ENCODE measurements at places on chromosomes 1 and 21.

GRCh38 chr21:41593051-41593759 lies 85.2 kb upstream of the TMPRSS2 start:
- no peak for DNase-seq

GRCh38 chr1:173295995-173296394 lies 88.9 kb upstream of the TNFSF4 start:
- no peak for DNase-seq

- no peak for DNase-seq
Observed at GRCh38 chr1:96361961-96362360, 359.6 kb upstream of the PTBP2 start.

DNA sequence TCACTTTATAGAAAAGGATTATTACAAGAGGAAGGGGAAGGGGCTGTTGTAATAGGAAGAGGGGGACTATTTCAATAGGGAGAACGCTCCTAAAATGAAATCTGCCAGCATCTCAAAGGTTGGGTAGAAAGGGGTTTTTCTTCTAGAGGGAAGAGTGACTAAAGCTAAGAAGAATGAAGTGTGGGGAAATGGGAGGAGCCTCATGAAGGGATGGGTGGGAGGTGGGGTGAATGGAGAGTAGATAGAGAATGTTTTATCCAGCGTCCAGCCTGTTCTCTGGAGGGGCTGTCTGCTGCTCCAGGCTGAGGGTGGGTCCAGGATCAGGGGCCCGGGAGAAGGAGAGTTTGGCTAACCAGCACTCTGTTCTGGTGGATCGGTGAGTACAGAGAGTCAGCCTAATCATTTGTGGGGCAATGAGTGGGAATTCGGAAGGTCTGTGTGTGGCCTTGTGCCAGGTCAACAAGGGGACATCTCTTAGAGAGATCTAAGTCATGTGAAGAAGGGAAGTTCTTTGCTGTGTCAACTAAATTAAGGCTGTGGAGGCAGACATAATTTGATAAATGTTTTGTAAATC lies 25.2 kb downstream of the VN1R5 start:
- no peak for DNase-seq

GRCh38 chr21:29616209-29616751 lies 317.6 kb downstream of the BACH1 start:
- peak; percentile 28 for DNase-seq

- no peak for DNase-seq
Observed at GRCh38 chr1:208273386-208274017, 29.3 kb upstream of the PLXNA2 start.

GRCh38 chr1:106836708-106837107 lies 219.8 kb upstream of the PRMT6 start:
- no peak for DNase-seq

GRCh38 chr1:203137324-203137723 lies 9.8 kb downstream of the ADORA1 start:
- no peak for DNase-seq

- peak; percentile 64 for DNase-seq
Observed at GRCh38 chr1:62401034-62401760, 35.7 kb upstream of the USP1 start.

DNA sequence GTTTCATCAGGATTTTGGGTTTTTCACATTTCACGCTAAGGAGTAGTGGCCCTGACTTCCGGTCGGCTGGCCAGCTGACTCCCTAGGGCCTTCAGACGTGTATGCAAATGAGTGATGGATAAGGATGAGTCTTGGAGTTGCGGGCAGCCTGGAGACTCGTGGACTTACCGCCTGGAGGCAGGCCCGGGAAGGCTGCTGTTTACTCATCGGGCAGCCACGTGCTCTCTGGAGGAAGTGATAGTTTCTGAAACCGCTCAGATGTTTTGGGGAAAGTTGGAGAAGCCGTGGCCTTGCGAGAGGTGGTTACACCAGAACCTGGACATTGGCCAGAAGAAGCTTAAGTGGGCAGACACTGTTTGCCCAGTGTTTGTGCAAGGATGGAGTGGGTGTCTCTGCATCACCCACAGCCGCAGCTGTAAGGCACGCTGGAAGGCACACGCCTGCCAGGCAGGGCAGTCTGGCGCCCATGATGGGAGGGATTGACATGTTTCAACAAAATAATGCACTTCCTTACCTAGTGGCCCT lies 23.1 kb upstream of the TNFRSF1B start:
- DNase-seq = no peak

DNA sequence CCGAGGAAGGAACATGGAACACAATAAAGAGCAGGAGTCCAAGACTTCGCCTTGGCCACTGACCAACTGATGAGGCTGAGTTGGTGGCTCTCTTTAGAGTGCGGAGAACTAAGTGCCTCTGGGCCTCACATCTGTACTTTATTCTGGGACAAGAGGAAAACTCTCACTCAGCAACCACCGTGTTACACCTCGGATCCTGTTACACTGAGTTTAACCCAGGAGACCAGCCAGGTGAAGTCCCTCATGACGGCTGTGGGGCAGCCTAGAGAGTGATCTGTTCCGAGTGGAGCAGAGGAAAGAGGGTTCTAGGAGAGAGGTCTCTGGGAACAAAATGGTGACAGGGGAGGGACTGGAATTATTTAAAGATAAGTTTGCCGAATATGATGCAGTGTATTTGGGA lies 33.5 kb upstream of the AGL start:
- DNase-seq = no peak

GRCh38 chr1:201566933-201567801 lies 28.2 kb downstream of the NAV1 start:
- no peak for DNase-seq

Measured in GM23338 (cell line).